ENCODE measurements at places on chromosomes 3 and 15.
A peak's percentile ranks its signal among the peaks of the same experiment; 100 is the strongest.

DNA sequence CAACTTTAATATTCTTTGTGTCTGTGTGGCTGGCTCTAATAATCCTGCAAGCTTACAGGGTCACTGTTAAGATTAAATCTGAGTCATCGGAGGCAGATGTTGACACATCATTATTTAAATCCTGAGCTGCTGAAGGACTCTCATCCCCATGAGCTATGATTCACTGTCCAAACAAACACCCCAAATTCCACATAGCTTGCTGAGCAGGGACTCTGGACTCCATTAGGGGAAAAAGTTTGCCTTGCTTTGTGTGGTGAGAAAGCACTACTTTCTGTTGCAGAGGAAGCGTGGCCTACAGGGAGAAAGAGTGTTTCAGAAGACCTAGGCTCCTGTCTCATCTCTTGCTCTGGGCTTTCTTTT is 213.7 kb downstream of the PDCD6IP start:
- DNase-seq: peak; percentile 94

DNA sequence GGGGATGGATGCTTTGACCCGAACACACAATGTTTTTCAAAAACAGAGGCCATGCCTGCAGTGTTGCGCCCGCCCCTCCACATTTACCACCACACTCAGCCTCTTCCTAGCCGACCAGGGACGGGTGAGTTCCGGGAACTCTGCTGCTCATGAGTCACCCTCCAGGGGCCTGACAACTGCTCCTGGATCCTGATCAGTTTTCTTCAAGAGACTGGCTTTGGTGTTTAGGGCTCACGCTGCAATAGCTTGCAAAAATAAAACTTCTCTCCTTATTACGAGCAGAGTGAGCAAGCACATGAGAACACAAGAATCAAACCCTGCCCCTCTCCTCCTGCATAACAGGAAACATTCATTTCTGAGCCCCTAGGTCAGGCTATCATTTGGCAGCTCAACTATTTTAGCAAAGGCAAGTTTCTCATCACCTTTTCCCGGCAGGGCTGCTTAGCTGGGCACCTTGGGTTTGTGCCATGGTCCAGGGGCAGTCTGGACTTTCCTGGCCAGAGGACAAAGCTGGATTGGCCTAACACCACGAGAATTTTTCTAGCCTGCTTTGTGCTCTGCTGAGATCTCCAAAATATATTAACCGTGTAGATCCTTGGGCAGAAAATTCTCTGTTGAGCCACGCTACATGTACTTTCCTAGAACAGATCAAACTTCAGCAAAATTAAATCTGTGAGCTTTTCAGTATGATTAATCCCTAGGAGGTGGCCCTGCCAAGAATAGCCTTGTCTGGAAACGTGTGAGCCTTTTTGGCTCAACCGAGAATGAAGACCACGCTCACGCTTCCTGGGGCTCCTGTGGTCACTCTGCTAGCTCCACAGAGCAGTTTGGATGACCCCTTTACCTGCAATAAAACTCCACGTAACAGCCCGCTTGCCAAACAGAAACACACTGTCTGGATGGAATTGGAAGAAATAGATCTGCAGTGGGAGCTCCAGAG is 52.7 kb upstream of the SPATA12 start:
- DNase-seq: peak; percentile 65

DNA sequence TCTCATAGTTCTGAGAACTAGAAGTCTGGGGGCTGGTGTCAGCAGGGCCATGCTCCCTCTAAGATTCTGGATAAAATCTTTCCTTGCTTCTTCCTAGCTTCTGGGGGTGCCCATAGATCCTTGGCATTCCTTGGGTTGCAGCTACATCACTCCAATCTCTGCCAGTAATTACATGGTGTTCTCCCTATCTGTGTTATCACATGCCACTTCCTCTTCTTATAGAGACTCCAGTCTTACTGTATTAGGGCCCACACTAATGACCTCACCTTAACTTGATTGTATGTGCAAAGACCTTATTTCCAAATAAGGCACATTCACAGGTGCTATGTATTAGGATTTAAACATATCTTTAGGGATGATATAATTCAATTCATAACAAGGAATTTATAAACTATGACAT is 618.5 kb downstream of the FGF12 start:
- no peak for DNase-seq

- DNase-seq: no peak
These were observed 228.0 kb downstream of the XXYLT1 start for GRCh38 chr3:195042743-195043606.

DNA sequence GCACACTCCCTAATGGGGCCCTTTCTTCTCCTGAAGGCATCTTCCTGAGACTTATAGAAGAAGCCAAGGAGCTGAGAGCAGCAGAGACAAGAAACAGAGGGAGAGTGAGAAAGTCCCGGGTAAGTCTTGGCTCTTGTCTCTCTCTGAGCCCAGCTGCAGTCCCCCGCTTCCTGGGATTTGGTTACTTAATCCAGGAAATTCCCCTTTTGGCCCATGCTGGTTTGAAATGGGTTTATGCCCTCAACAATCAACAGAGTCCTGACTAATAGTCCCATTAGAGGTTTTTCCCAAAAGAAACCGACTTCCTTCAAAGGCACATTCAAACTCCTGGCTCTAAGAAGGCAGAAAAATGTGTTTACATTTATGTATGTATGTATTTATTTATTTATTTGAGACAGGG is 22.0 kb downstream of the TMEM158 start:
- DNase-seq: peak; percentile 57

DNA sequence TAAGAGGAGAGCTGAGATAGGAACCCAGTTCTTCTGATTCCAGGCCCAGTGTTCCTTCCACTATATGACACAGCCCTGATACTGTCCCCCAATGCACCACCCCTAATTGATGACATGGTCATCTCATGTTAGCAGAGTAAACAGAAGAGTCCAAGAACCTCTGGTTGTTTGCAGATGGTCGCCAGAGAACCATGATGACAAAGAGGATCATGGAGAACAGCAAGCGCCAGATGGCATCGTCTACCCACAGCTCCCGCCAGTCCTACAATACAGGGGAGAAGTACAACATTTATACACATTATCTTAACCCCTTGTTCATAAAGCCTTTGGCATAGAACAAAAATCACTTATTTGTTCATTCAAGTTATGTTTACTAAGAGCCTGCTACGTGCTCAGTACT is 18.5 kb upstream of the VPS39 start:
- no peak for DNase-seq

DNA sequence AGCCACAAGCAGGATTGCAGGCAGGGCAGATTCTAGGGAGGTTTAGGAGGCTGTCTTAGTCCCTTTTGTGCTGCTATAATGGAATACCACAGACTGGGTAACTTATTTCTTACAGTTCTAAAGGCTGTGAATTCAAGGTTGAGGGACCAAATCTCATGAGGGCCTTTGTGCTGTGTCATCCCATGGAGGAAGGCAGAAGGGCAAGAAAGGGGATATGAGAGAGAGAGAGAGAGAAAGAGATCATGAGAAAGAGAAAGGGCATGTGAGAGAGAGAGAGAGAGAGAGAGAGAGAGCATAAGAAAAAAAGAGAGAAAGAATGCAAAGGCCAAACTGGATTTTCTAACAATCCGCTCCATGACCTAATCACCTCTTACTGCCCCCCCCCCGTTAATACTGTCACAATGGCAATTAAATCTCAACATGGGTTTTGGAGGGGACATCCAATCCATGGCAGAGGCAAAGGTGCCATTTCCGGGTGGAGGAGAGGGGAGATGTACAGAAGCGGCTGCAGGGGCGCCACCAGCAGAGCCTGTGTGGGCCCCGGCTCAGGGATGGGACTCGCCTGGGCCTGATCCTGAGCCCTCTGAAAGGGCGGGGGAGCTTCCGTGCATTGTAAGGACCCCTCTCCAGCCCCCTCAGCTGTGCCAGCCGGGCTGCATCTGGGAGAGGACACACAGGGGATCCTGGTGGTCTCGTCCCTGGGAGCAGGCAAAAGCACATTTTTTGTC is 20.5 kb downstream of the MRPS11 start:
- DNase-seq: no peak

DNA sequence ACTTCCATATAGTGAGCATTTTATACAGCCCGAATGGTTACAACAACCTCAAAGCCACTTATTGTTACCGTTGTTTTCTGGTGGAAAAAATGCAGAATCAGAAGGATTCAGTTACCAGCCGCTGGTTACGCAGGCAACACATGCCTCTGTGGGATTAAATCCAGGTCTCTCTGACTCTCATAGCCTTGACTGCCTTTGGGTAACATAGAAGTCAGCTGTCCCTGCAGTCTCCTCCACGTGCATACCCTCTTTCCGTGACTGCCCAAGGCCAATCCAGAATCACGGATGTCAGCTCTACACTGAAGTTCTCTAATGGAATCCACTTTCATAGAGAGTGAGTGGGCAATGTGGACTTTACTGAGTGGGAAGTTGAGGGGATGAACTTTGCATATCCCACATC is 189.5 kb upstream of the DNAJC19 start:
- DNase-seq: no peak

GRCh38 chr15:81859737-81860516 is 185.9 kb downstream of the MEX3B start:
- no peak for DNase-seq

DNA sequence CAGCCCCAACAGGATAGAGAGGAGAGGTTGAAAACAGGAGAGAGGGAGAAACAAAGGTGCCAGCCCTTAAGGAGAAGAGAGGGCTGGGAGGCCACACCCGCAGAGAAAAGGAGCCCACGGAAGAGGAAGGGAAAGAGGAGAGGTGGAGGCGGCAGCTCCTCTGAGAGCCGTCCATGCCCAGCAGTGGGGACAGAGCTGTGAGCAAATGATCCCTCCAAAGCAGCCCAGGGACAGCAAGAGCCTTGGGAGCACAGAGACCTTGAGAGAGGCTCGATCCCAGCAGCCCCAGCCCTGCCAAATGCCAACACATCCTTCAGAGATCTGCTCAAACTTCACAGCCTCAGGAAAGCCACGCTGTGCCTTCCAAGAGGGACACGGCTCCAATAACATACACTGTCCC is 66.7 kb upstream of the CORO2B start:
- no peak for DNase-seq

DNA sequence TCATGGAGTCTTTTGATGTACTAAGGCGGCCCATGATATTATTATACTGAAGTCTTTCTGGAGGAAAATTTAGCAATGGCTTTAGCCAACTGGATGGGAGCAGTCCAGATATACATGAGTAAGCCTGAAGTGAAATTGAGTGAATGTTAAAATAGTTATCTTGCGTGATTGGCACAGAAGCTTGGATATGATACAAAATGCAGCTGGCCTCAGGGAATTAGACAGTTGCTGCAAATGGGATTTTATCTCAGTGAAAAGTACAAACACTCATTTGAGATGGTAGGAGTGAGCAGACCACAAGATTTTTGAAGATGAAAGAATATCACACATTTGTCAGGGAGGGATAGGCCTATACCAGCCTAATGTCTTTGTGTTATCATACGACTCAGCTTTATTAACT is 8.9 kb downstream of the LMOD3 start:
- no peak for DNase-seq

DNA sequence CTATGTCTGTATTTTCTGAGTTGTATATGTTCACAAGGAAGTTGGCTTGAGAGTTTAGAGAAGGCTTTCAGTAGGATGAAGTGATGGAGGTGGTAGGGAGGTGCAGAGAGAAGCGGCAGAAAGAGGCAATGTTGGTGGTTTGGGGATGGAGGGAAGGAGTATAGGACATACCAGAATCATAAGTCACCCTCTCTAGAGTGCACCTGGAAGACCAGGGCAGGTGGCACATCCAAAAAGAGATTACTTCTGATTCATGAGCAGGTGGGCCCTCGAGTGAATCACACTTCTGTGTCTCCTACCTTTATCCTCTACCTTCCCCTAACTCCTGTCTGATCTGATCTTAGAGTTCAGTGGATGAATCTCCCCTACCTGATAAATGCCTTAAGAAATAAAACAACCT is 41.8 kb upstream of the MRPL3 start:
- DNase-seq: no peak

DNA sequence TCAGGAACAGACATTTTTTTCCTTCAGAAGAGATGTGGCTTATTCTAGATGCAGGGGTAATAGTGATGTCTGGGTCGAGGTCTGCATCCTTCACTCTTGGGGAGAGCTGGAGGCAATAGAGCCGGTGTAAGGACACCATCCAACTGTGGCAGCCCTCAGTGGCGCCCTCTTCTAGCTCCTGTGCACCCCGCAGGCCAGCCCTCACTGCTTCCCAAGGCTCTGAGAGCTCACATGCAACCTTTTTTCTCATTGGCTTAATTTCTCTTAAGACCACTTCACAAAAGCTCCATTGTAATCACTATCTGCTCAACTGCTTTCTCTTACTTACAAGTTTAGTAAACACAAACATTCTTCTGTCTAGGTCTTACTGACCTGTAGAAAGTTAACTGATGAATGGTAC is 3.9 kb upstream of the VPS8 start:
- no peak for DNase-seq

DNA sequence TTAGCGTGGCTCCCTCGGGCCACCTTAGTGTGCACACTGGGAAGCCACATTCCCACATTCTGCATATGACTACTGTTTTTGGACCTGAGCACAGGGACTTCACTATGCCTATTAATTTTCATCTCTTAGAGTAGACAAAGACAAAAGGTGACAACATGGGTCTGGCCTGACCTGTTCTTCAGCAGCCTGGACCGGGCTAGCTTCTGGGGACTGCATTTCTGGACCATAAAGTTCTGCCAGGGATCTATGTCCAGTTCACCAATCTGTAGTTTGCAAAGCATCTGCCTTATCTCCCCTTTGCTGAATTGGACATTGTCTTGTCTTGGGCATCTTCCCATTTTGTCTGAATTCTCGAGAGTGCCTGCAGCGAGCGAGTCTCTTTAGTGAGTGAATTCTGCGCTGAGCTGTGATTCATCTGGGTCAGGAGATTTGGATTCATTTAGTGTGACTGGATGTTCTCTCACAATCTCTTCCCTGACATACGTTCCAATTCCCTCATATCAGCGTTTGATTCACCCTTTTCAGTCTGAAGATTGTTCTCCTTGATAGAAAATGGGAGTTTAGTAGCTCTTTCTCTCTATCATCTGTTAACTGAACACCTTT is 112.2 kb upstream of the PLXNA1 start:
- DNase-seq: no peak

DNA sequence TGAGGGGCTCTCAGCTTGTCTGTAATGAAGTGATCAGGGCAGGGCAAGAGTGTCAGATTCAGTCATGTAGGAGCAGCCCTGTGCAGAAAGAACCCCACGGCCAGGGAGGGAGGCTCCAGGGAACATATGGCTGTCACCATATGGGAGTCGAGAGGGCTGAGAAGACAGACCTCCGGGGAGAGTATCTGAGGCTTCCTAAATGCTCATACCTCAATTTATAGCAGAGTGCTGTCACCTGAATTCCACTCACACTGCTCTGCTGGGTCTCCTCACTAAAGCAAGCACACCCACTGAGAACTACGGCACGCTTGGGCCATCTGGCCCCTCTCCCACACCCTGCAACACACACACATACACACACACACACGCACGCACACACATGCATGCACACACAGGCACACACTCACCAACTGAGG is 92.3 kb upstream of the TJP1 start:
- DNase-seq: no peak

- no peak for DNase-seq
These were observed 24.0 kb upstream of the AGBL1 start for GRCh38 chr15:86055688-86056087.

GRCh38 chr15:99407716-99408115 is 156.4 kb downstream of the LRRC28 start:
- DNase-seq: no peak

DNA sequence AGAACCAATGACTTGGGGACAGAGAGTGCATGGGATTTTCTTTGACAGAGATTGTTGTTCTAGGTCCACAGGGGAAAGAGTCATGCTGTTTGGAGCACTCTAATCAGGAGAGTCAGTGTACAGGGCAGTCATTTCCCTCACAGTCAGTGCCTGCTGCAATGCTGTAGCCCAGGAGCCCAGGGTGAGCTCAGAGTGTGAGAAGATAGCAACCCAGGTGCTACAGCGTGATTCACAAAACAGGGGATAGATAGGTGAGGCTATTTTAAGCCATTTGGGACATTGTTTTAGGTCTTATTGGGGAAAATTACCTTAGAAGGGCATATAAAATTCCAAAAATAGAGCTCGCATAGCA is 37.3 kb downstream of the LNP1 start:
- DNase-seq: no peak
